Naive thymus-derived CD4-positive, alpha-beta T cell (primary cell): ENCODE measurements at places on chromosomes 2 and 18. TPM values are rescaled to one million over a fixed set of nuclear protein-coding genes. Genes with fewer than 3 reads are reported as not detected.

- no peaks in the 10 kb centered on the region for H3K27me3 ChIP-seq
- no peak overlapping the region for H3K27ac ChIP-seq
- no peaks in the 10 kb centered on the region for H3K36me3 ChIP-seq
- no peak overlapping the region for H3K4me3 ChIP-seq
- no peaks in the 10 kb centered on the region for H3K4me1 ChIP-seq
Measured at GRCh38 chr2:138581909-138582308, 80.3 kb downstream of the SPOPL start.

The SAP130 gene
- 29.9 TPM for total RNA-seq

DNA sequence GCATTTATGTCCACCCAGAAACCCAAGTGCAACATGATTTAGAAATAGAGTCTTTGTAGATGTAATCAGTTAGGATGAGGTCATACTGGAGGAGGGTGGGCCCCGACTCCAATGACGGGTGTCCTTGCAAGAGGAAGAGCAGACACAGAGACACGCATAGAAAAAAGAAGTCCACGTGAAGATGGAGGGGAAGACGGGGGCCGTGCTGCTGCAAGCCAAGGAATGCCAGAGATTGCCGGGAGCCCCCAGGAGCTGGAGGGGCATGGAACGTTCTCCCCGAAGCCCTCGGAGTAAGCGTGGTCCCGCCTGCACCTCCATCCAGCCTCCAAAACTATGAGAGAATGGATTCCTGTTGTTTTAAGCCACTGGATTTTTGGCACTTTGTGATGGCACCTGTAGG is 51.6 kb downstream of the PTGR3 start:
- no peaks in the 10 kb centered on the region for H3K27me3 ChIP-seq
- no peak overlapping the region for H3K4me3 ChIP-seq
- H3K27ac ChIP-seq = no peak overlapping the region
- H3K4me1 ChIP-seq = no peaks in the 10 kb centered on the region
- H3K36me3 ChIP-seq = no peaks in the 10 kb centered on the region

The ATP6V1B1 gene
- total RNA-seq = not detected

The TGFA gene
- 3.2 TPM for total RNA-seq

DNA sequence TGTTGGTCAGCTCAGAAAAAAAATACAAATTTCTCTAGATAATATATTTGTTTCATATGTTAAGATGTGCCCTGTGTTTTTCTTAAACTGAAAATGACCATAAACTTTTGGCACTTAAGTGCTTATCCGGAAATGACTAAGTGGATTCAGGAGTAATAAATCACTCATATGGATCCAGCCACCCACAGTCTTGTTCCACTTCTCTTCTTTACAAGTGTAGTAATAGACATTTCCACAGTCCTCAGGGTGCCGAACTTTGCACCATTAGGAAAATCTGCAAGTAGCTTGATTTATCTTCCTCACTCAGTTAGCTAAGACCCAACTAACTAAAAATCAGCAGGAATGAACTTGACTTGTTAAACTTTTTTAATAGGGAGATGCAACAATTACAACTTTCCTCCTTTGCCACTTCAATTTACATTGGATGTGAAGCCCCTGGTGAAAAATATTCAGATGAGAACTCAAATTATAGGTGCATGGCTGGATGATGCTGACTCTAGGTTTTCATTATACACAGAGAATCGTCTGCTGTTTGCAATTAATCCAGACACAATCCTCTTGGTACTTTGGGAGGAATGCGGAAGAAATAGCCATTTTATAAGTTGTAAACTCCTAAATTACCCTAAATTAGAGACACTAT is 322.5 kb downstream of the ARHGAP15 start:
- no peak overlapping the region for H3K27ac ChIP-seq
- no peak overlapping the region for H3K4me3 ChIP-seq
- peaks cover 16% of the 10 kb centered on the region for H3K4me1 ChIP-seq
- no peak for DNase-seq
- no peaks in the 10 kb centered on the region for H3K27me3 ChIP-seq
- H3K36me3 ChIP-seq = no peaks in the 10 kb centered on the region

The LINC00305 gene
- not detected for total RNA-seq
